Psoas muscle (tissue), 8 donors: ENCODE measurements at places on chromosomes 7 and 10. TPM values are rescaled to one million over a fixed set of nuclear protein-coding genes. Genes with fewer than 3 reads are reported as not detected.

The GNG11 gene
- 8.0 TPM for total RNA-seq

DNA sequence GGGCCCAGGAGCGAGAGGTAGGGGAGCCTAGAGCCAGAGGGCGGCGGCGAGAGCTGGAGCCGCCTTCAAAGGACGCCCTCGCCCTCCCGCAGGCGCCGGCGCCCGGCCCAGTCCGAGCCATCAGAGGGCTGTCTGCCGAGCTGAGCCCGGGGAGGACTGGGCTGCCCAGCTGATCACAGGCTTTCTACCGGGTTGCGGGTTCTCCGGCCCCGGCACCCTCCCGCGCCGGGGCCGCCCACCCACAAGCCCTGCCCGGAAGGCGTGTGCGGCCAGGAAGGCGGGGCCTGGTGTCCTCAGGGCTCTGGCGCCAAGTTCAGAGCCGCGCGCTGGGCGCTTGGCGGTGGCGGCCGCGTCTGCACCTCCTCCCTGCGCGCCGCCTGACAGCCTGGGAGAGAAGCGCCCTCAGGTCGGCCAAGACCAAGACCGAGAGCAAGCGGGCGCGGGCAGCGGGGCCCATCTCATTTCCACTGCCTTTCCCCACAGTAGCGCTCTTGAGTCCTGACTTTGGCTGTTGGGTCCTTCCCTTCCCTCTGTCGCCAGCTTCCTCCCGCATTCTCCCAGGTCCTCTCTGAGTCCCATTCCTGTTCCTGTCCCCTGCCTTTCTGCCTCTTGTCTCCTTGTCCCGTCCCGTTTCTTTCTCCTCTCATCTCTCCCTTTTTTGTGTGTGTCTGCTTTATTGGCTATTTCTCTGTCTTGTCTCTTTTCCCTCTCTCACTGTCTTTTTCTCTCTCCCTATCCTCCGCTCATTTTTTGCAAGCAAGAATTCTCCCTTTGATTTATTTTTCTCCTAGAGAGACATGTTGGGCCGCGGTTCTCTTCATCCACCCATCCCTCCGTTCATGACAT, 60.6 kb upstream of the MSMB start:
- DNase-seq: peak; percentile 77

The BICC1 gene
- total RNA-seq: 6.3 TPM

GRCh38 chr7:12653110-12653509, 34.3 kb upstream of the ARL4A start:
- no peak for DNase-seq

DNA sequence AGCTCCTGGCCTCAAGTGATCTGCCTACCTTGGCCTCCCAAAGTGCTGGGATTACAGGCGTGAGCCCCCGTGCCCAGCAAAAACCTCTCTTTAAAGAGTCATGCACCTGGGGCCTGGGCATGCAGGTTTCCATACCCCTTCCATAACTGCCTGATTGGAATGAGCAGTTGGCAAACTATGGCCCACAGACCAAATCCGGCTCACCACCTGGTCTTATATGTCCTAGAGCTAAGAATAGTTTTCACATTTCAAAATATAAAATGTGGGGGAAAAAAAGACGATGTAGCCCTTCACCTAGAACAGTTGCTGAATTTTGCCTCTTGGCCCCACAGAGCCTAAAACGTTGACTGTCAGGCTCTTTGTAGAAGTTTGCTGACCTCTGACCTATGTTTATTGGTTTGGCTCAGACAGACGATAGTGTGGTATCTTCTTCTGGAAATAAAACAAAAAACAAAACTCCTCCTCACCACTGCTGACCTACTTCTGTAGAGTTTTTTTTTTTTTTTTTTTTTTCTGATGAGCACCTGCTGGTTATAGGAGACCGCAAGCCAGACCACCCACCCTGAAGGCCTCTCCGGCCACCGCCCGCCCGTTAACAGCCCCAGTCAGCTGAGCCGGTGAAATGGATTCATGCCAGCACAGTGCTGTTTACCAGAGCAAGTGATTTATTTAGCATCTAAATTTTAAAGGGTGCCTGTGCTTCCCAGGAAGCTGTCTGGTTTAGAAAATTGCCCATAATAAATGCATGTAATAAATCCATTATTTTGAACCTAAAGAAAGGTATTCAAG, 33.5 kb upstream of the SFRP5 start:
- DNase-seq: no peak

DNA sequence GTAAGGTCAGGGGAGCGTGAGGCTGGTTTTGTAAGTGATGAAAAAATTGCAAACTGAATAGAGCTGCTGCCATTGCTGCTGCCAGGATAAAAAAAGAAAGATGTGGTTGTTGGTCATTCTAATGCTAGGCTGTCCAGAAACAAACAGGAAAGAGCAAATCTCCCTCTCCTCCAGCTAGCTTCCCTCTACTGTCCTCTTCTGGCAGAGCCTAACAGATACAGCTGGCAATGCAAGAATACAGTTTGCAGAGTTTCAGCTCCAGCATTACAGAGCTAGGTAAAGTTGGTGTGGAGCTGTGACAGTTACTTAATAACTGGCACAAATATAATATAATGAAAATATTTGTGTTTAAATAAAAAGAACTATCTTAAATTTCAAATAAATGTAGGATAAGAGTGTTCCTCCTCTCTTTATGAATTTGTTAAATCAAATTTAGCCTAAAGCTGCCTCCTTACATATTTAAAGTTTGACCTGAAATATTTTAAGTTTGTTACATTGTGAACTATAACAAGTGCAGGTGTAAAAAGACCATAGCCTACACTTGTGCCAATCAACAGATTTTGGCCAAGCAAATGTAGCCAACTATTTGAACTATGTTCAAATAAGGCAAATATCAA, 407.7 kb downstream of the SH2D4B start:
- DNase-seq: no peak

DNA sequence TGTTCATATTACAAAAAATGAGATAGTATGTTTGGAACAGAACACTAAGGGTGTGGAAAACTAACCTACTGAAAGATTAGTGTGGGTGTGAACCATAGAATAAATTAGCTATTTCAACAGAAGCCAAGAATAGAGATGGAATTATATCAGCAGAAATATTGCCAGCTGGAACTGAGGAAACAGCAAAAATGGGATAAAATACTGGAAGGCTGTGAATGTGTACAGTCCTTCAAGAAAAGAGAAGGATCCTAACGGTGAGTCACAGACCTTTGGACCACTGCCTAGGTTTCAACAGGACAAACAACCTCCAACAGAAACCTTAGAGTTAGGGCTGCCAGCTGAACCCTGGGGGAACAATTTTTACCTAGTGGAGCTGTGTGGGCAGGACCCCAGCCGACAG, 395.0 kb downstream of the ZWINT start:
- DNase-seq: no peak

GRCh38 chr7:25726781-25727311, 425.2 kb upstream of the NFE2L3 start:
- no peak for DNase-seq

The HYAL4 gene
- 2.7 TPM for total RNA-seq

- no peak for DNase-seq
Measured at GRCh38 chr7:113199841-113200240, 81.5 kb upstream of the SMIM30 start.

DNA sequence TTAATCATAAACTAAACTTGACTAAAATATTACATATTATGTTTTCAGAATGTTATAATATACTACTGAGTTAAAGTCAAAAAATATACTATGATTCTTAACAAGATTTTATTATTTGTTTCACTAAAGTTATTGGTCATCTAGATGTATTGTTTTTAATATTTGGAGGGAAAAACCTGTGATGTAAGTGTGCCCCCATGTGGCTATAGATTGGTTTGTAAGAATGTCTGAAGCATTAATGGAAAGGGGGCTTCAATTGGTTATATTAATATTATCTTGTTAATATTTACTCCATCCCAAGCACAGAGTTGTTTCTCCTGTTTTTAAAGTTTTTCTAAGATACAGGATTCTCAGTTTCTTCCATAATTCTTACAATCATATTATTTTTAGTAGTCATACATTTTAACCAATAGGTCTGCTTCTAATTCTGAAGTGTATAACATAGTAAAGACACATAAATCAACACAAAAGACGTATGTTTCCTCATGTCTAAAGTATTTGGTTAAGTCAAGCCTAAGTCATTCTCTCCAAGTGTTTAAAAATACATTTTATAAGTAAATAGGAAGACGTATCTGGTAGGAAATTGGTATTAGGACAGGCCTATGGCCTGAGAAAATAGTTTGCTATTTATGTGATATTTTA, 58.0 kb downstream of the GNAT3 start:
- no peak for DNase-seq

The PALD1 gene
- total RNA-seq: 3.7 TPM

DNA sequence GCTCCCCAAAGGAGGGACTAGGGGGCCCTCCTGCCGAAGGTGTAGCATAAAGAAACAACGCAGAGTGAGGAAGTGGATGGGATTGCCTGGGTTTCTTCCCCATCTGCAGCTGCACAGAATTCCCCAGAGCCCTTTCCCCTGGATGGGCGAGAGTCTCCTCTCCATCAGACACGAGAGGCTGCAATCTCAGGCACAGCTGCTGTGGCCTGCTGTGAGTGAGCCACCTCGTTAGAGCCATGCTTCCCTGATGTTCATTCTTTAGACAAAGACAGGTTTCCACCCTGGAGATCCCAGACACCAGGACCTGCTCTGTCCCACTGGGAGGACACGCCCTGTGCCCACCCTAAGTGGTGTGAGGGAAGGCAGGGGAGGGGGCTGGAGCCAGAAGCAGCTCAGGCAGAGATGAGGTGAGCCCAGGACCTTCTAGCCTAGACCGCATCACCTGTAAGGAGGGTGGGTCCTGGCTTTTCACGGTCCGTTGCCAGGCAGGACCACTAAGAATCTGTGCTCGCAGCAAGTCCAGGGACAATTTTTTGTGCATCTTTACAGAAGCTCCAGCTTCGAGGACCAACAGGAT, 268.6 kb upstream of the TCERG1L start:
- DNase-seq: no peak

DNA sequence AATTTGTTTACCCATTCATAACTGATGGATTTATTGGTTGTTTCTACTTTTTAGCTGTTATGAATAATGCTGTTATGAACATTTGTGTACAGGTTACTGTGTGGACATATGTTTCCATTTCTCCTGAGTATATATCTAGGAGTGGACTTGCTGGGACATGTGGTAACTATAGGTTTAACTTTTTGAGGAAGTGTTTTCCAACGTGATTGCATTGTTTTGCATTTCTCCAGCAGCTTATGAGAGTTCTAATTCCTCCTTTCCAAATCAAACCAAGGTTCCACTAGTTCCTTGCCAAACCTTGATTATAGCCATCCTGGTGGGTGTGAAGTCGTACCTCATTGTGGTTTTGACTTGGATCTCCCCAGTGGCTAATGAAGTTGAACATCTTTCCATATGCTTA, 2.6 kb upstream of the PRF1 start:
- DNase-seq: no peak

The DMBT1 gene
- total RNA-seq: 0.38 TPM

DNA sequence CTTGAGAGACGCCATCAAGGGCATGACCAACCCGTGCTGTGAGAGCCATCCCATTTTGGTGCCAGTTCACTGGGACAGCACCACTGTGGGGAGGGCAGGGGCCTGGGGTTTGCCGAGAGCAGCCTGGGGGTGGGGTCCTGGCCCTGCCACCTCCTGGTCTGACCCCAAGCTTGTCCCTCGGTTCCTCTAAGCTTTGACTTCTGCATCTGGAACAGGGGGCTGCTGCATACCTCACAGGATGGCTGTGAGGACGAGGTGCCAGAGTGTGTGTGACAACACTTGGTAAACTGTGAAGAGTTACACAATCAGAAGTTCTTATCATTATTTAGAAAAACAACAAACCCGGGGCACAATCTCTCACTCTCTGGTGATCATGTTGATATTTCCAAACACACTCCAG, 89.9 kb downstream of the CRTAC1 start:
- DNase-seq: no peak

The GDF2 gene
- total RNA-seq: not detected

GRCh38 chr10:106898446-106898845, 266.1 kb downstream of the SORCS1 start:
- DNase-seq: no peak

GRCh38 chr7:84162584-84162983, 32.0 kb downstream of the SEMA3A start:
- DNase-seq: no peak

DNA sequence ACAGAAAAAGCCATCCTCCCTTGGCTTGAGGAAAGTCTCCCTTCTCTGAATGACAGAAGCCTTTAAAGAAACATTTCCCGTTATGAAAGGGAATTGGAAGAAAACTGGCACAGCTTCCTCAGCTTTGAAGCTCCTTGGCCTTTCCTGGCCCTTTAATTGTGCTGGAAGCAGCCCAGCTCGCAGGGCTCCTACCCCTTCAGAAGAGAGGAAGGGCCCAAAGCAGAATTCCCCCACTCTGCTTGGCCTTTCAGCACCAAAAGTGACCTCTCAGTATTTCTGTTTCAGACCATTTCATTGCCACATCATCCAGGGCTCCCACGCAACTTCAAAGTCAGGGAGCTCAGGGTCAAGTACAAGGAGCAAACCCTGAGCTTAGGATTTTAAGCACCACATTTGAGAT, 4.2 kb downstream of the AFAP1L2 start:
- DNase-seq: no peak

DNA sequence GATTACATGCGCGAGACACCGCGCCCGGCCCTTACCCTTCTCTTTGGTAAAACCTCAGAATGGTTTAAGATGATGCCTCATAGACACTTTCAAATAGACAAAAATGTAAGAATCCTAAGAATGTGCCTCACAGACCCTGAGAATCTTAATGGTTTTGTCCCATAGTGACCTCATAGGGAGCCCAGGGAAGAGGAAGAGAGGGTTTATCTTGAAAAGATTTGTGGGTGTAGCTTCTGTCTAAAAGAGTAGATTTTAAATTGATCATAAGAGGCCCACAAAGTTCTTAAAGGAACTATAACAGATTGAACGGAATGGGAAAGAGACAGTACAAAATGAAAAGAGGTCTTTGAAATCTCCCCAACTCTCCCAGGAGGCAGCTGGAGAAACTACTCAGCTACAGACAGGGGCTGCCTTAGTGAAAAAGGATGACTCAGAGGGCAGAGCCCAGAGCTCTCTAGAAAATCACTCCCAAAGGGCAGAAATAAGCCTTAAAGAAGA, 220.6 kb downstream of the ADRA2A start:
- no peak for DNase-seq

The NKX1-2 gene
- total RNA-seq: not detected

GRCh38 chr10:11238893-11239292, 221.2 kb downstream of the CELF2 start:
- DNase-seq: no peak

The SRRM3 gene
- 1.9 TPM for total RNA-seq

The HOXA2 gene
- 0.59 TPM for total RNA-seq

- no peak for DNase-seq
Measured at GRCh38 chr10:61409157-61409556, 44.0 kb downstream of the TMEM26 start.

The SLC26A3 gene
- total RNA-seq: 0.10 TPM

- no peak for DNase-seq
Measured at GRCh38 chr7:36880108-36880507, 155.8 kb upstream of the AOAH start.

The GCK gene
- not detected for total RNA-seq

The KLF14 gene
- total RNA-seq: 0.34 TPM

The FEZF1 gene
- total RNA-seq: not detected

The INHBA gene
- total RNA-seq: 0.30 TPM
